Heart right ventricle (tissue), 16 donors: ENCODE measurements at places on chromosomes 7 and 10. TPM values are rescaled to one million over a fixed set of nuclear protein-coding genes. Genes with fewer than 3 reads are reported as not detected.

DNA sequence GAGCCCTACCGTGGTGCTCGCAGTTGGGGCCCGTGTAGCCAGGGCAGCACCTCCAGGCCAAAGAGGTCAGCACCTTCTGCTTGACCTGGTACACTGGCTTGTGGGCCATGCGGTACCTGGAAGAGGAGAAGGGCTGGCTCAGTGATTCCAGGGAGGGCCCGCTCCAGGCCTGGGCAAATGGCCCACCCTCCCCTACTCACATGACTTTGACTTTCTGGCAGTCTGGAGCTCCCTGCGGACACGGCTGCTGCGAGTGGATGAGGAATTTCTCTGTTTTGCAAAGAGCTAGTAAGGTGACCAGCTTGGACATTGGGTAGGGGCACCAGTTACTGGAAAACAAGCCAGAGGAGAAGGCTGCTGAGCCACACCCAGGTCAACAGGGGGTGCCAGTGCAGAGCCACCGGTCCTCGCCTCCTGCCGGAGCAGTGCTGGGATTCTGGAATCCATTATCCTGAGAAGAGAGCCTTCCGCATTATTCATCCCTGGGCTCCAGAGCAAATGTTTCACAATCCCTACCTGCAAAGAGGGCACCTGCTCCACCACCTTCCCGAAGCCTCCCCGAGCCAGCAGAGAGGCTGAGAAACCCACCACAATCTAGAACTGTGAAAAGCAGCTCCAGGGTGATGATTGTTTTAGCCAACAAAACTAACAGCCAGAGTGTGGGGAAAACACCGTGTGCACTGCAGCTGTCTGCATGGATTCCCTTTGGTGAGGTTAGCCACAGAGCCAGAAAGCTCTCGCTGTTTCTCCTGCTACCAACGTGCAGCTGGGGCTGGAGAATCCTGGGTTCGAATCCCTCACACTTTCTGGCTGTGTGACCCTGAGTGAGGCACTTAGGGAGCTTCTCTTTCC is 11.8 kb downstream of the MMRN2 start:
- no peak for DNase-seq

GRCh38 chr10:96758423-96758822 is 38.1 kb upstream of the PIK3AP1 start:
- DNase-seq = no peak

The OPALIN gene
- not detected for total RNA-seq

The GCK gene
- 1.7 TPM for total RNA-seq

The AKR1C4 gene
- total RNA-seq = not detected
